H9 (cell line): ENCODE measurements at places on chromosomes 7 and 10.

DNA sequence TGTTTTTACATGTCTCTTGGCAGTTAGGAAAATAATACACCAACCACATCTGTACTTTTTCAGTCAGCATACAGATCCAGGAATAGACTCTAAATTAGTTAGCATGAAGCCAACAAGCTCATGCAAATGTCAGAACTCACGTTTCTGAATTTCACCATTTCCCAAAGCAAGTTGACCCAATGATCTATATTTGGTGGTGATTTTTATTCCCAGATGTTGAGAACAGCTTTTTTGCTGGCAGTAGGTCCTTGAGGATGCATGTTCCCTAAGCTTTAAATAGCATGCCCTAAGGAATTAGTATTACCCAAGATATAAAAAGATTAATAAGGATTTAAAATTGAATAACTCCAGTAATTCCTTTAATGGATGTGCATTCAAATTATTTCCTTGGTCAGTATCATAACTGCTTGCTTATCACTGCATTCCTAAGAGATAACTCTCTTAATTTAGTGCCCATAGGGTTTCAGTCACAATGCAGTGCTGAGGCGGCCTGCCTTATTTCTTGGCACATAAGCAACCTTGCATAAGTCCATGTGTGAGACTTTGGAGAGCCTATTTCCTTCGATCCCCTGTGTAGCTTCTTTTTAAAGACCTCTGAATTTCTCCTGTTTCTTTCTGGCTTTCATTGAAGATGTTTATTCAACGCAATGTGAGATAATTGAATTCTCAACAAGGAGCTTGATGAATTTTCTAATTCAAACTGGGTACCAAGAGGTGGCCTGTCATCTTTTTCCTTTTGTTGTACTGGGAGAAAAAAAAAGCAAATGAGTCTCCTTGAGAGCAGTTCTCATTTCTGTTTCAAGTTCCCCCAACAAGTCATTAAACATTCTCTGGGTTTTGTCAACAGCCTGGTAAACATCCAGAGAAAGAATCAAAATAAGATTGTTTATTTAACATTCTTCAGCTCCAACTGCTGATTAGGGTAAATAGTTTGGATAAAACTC is 135.3 kb upstream of the MEOX2 start:
- no peak for DNase-seq

DNA sequence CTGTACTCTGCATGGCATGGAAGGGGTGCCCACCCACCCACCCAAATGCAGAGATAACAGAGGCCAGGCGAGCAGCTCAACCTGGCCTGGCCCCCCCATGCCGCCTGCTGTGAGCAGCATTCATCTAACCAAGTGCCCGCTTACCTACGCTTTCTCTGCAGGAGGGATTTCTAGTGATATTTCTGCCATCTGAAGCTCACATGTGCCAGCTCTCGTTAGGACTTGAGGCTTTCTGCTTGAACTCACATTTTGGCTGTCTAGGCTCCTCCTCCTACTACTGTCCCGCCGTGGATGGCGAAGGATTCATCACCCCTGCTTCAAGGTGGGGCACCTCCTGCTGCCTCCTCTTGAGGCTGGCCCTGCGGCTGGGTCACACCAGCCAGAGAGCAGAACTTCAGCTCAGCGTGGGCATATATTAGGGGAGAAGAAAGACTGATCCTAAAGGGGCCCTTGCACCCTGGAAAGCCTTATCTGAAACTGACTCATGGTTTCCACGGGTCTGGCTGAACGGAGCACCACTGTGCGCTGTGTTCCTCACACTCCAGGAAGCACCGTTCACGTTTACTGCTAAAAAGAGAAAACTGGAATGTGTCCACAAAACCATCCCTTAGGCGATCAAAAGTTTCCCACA is 45.5 kb downstream of the CTBP2 start:
- no peak for DNase-seq

- no peak for DNase-seq
These were observed 178.1 kb downstream of the ADAM12 start for GRCh38 chr10:126210051-126210651.

DNA sequence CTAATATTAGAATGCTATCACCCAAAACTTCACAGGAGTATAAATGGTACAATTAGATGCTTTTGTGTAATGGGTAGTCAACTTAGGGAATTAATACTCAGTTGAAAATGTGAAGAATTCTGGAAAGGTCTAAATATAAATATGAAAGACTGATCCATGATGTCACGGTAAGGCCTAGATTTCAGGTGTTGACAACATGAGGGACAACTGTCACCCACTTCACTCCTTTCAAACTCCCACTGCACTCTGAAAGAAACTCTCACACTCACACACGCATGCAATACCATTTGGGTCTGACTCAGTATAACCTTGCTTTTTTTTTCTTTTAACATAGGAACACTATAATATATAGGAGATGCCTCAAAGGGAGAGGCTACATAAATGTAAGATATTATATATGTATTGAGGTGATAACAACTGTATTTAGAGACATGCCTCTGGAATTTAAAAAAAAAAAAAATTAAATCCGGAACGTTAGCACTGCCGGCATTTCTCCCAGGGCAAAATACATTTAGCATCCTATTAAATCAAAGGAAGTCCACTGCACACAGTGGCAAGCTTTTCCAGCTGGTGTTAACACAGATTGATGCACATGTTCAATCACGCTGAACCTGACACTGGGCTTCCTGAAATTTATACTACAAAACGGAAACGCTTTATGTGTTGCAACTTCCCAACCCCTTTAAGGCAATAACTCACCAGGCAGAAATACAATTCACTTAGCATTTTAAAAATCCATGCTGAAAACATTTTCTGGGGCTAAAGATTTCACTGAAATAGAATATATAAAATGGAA is 74.9 kb downstream of the RSU1 start:
- no peak for DNase-seq

GRCh38 chr10:124381011-124381611 is 37.6 kb downstream of the OAT start:
- no peak for DNase-seq

DNA sequence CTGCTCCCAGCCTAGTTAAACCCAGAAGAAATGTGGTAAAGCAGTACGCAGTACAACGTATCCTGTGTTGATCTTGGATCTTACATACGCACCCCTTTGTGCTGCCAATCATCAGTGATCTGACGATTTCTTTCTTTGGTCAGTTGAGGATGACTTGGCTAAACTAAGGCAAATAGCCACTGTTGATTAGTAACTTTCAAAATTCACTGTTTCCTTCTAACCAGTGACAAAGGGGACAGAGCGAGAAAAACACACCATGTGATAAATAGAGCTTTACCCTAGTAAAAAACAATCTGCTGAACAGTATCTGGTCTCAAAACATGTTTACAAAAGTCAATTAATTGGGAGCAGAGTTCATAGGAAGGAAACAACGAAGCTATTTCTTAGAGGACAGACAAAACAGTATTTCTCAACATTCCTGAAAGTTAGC is 123.2 kb upstream of the RAB18 start:
- DNase-seq: no peak

DNA sequence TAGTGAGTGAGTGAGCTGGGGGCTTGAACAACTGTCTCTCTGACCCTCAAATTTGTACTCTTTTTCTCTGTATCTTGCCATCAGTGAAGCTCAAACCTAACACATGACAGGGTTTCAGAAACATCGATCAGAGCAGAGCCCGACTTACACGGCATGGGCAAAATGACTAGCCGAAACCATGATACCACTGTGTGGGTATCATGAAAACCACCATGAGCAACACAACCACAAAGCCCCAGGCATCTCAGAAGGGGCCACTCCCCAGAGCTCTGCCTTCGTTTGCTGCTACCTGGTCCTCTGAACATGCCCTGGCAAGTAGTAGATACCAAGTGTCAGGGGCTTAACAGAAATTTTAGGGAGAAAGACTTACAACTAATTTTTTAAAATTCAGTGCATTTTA is 308.5 kb downstream of the WDR11 start:
- no peak for DNase-seq
